Hematopoietic multipotent progenitor cell treated with erythropoietin and hydrocortisone succinate and interleukin-3 and kit ligand, for 17 days (in vitro differentiated cells): ENCODE measurements at places on chromosomes 13 and 19.

- DNase-seq, result no peak
Measured at GRCh38 chr19:50897191-50897607, 14.0 kb downstream of the KLK4 start.

GRCh38 chr13:41018602-41018948, 541 bp downstream of the ELF1 start:
- no peak for DNase-seq

DNA sequence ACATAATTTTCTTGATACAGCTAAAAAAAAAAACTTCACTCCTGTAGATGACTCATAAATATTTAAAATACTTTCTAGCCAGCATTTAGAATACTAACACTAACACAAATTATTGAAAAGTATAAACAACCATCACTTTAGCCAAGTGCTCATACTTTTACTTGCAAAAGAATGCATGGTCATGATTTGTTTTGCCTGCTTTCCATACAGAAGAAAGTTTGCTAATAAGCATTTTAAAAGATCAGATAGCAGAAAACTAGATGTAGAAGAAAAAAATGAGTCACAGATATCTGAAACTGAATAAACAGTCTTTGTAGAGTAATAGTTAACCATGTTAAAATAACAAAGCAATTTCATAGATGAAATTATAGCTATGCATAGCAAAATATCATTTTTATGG, 2280.4 kb upstream of the PCDH20 start:
- DNase-seq, result no peak

- DNase-seq, result no peak
Measured at GRCh38 chr13:20566468-20566897, 474 bp upstream of the IFT88 start.

GRCh38 chr19:45424191-45425058, 708 bp upstream of the ERCC1 start:
- peak; percentile 25 for DNase-seq

GRCh38 chr13:44648392-44649103, 72.4 kb upstream of the TSC22D1 start:
- no peak for DNase-seq

DNA sequence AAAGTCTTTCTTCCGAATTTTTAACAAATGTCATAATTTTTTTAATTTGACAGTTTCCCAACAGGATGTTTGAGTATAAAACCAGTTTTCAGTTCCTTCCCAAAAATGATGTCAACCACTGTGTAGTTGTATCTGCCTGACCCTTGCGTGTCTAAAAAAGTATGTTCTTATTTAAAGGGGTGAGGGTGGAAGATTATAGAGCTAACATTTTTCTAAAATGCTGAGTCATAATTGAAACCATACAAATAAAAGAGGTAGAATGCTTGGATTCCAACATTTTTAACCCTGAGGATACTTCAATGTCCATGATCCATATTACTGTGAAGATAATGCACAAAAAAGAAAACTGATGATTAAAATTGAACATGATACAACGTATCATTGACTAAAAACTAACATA, 1388.8 kb downstream of the UQCRFS1 start:
- no peak for DNase-seq

DNA sequence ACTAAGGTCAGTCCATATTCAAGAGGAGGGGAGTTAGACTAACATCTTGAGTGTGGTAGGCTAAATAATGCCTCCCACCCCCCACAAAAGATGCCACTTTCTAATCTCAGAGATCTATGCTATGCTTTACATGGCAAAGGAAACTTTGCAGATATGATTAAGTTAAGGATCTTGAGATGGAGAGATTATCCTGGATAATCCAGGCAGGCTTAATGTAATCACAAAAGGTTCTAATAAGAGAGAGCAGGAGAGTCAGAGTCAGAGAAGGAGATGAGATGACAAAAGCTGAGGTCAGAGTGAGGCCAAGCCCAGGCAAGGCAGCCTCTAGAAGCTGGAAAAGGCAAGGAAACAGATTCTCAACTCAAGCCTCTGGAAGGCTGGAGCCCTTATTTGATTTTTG, 1011.6 kb downstream of the PCDH9 start:
- no peak for DNase-seq

DNA sequence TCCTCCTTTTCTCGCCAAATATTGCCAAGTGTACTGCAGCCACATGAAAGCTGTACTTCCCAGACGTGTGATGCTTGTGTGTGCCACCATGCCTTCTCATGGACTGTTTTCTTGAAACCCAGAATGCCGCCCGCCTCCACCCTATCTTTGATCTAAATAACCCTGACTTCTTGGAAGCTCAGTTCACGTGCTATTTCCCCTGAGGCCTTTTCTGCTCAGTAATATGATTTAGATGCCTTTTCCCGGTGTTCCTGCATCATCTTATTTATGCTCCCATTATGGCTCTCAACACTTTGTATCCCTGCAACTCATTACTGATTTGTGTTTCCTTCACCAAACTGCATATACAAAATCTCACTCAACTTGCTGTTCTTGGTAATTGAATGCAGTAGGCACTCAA, 116.1 kb downstream of the USP12 start:
- no peak for DNase-seq

DNA sequence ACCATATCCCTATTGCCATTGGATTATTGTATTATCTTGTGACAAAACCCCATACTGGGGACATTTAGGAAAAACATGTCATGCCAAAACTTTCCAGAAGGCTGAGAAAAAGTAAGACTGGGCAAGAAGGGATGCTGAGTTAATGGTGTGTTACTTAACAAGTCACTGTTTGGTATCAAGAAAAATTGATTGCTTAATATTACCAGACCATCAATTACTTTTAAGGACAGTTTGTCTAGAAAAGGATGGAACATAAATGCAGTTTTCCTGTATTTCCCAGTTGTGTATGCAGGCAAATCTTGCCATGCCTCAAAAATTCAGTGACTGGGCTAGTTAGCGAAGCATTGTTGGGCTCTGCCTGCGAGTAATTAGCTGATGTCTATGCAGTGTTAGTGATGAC, 705.6 kb upstream of the MIR17HG start:
- DNase-seq, result no peak

DNA sequence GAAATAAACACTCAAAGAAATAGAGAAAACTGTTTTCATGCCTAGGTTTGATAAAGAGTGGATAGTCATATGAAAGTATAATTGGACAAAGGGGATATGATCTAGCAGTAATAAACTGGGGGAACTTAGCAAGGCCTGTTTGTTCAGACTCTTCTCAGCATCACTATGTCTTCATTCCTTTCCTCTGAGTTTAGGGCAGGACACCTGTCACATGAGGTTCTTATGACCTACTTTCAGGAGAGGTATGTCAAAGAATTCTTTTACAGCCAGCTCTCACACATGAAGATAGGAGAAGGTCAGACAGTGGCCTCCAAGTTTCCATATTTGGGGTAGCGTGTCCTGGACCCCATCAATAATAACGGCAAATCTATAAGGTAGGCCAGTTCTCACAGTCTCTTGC, 11.4 kb upstream of the RFXAP start:
- DNase-seq, result no peak

DNA sequence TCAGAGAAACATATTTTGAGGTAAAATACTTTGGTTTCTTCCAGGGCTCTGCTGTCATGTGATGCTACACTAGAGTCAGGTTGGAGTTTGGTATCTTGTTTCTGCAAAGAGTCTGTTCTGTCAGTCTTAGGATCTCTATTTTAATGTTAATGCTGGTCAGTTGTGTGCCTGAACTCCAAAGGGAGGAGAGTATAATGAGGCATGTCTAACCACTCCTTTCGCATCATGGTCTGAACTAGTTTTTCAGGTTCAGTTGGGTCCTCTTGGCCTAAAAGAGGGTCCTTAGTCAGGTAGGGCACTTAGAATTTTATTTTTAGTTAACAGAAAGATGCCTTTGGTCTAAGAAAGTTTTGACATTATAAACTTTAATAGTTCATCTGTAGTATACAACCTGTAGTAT, 78.2 kb downstream of the FNDC3A start:
- DNase-seq, result no peak

GRCh38 chr19:19463348-19464117, 51.8 kb downstream of the TSSK6 start:
- no peak for DNase-seq

- no peak for DNase-seq
Measured at GRCh38 chr13:97502181-97502580, 68.2 kb downstream of the RAP2A start.

DNA sequence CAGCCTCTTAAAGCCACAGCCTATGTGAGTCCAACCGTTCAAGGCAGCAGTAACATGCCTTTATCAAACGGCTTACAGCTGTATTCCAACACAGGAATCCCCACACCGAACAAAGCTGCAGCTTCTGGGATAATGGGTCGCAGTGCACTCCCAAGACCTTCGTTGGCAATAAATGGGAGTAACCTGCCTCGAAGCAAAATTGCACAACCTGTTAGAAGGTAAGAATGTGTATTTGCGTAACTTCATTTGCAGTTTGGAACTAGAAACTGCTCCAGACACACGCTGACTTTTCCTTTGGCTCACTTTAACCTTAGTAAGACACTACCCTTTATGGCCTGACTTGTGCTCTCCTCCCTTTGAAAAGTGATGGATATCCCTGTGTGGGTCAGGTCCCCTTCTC, 63.4 kb downstream of the SLAIN1 start:
- no peak for DNase-seq

GRCh38 chr13:92591117-92591516, 635.5 kb upstream of the GPC6 start:
- no peak for DNase-seq

DNA sequence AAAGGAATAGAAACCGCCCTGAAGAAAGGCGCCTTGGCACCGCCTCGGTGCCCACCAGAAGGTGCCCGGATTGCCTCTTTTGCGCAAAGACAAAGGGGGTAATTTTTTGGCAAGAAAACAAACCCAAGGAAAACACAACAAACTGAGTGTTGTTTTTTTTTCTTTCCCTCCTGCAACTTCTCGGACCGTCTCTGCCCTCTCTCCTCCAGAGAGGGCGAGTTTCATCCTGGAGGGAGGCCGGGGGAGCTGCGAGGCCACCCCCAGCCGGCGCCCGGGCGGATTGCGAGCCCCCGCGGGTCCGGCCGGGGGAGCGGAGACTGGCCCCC, 2.3 kb downstream of the ZNF536 start:
- DNase-seq, result no peak

- no peak for DNase-seq
Measured at GRCh38 chr19:55319785-55320184, 5.4 kb downstream of the TMEM150B start.

DNA sequence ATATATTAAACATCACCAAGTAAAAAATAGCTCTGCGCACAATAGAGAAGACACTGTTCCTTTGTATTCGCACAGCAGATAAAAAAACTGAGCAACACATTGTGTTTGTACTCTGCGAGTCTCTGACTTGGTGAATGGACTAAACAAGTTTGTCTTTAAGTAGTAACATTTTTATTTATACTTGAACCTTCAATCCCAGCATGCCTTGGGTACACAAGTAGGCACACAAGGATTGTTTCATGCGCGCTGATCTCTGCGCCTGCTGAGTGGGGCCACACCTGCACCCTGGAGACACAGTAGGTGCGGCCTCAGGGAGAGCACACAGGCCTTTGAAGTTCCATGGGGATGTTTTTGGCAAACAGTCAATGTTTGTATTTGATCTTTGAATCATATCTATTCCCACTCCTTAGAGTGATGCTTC, 318.9 kb downstream of the MYO16 start:
- DNase-seq, result no peak

- DNase-seq, result peak; percentile 90
Measured at GRCh38 chr19:40662925-40663694, 27.3 kb downstream of the NUMBL start.

- DNase-seq, result peak; percentile 46
Measured at GRCh38 chr13:27309967-27310598, 39.5 kb downstream of the RASL11A start.

DNA sequence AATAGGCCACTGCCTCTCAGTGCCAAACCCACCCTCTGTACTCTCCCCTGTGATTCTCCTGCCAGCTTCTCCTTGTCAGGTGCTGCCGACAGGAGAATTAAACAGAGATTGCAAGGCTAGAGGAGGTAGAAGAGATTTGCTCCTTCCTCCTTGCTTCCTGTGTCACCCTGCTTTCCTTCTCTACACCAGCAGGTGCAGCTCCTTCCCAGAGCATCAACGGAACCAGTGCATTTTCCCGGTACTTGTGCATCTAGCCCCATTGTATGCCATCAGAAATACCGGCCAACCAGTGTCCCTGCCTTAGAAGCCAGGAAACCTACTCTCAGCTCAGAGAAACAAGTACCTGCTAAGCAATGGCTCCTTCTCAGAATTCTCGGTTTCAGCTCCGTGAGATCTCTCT, 253.2 kb downstream of the SUCLA2 start:
- DNase-seq, result no peak

DNA sequence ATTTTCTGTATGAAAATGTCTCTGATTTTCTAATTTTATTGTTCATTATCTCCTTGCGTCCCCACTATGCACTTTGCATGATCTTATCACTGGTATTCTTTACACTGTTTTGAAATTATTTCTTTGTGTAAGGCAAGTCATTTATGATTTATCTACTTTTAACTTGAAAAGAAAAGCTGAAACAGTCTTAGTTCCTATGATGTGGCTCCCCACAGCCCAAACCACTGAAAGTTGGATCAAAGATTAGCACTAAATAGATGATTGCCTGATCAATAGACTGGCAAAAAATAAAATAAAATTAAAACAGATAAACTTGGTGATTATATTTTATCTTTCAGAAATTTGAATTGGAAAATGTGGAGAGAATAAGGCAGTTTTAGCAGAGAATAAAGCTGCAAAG, 1101.9 kb downstream of the PCDH9 start:
- no peak for DNase-seq

DNA sequence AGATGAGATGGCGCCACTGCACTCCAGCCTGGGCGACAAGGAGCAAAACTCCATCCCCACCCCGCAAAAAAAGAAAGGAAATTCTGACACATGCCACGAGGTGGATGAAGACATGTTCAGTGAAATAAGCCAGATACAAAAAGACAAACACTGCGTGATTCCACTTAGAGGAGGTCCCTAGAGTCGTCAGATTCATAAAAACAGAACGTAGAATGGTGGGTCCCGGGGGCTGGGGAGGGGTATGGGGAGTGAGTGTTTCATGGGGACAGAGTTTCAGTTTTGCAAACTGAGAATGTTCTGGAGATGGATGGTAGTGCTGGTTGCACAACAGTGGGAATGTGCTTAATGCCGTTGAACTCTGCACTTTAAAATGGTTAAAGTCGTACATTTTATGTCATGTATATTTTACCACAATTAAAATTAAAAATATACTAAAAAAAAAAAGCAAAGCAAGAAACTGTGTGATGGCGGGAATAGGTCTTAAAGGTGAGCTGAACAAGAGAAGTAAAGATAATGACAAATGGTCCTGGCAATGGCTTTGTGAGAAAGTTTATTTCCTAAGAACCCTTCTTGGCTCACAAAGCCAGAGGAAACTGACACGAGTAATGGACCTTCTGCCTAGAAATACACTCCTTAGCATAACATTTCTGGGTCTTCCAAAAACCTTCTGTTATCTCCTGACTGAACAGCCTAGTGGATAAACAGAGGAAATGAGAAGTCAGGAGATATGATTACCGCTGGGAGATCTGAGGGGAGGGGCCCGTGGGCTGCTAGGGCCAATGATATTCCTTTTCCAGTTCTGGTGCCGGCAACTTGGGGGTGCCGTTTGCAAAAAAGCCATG, 4.2 kb upstream of the SPC24 start:
- DNase-seq, result no peak
